Activated CD4-positive, alpha-beta T cell treated with anti-CD3 and anti-CD28 coated beads for 1 hour (primary cell): ENCODE measurements at places on chromosomes 16 and 17.

- DNase-seq: no peak
These were observed 427.9 kb downstream of the CDH11 start for GRCh38 chr16:64693946-64694345.

DNA sequence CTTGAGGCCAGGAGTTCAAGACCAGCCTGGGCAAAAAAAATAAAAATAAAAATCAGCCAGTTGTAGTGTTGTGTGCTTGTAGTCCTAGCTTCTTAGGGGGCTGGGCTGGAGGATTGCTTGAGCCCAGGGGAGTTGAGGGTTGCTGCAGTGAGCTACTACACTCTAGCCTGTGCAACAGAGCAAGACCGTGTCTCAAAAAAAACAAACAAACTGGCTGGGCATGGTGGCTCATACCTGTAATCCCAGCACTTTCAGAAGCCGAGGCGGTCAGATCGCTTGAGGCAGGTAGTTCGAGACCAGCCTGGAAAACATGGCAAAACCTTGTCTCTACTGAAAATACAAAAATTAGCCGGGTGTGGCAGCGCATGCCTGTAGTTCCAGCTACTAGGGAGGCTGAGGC is 4.9 kb upstream of the UBALD2 start:
- no peak for DNase-seq

GRCh38 chr17:42894283-42895184 is 6.1 kb upstream of the G6PC1 start:
- no peak for DNase-seq

- DNase-seq: no peak
These were observed 17.8 kb upstream of the MAPT start for GRCh38 chr17:45876539-45876938.

DNA sequence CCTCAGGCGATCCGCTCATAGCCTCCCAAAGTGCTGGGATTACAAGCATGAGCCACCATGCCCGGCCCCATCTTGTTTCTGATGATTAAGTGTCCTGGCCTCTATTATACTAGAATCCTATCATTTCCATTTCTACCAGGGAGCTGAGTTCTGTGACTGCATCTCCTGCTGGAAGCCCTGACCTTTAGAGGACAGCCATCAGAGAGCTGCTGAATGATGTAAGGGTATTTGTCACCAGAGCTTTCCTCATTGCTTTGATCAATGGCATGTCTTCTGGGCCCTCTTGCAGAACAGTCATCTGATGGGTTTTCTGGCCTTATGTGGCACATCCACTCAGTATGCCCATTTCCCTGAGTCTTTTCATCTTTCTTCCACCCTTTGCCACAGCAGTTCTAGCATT is 39.9 kb downstream of the PSMD12 start:
- DNase-seq: no peak

- DNase-seq: no peak
These were observed 83.1 kb downstream of the TNRC6C start for GRCh38 chr17:78041386-78042179.

GRCh38 chr16:25065899-25066298 is 45.6 kb upstream of the LCMT1 start:
- no peak for DNase-seq

DNA sequence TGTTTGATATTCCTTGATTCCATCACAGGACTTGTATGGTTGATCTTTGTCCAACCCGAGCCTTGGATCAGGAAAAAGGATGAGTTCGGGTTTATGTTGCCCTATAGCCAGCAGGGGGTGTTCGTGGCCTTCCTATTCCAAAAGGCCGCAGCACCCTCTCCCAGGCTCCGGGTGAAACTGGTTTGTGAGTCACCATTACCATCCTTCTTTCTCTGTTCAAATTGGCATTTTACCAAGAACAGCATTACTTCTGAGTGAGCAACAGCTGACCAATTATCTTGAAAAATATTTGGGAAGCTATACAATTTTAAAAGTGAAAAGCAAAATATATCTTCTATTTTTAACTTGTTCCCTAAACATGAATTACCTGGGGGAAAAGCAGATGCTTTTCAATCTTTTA is 24.3 kb upstream of the KRT20 start:
- DNase-seq: peak; percentile 53

GRCh38 chr16:79409978-79410377 is 190.6 kb downstream of the MAF start:
- DNase-seq: no peak

DNA sequence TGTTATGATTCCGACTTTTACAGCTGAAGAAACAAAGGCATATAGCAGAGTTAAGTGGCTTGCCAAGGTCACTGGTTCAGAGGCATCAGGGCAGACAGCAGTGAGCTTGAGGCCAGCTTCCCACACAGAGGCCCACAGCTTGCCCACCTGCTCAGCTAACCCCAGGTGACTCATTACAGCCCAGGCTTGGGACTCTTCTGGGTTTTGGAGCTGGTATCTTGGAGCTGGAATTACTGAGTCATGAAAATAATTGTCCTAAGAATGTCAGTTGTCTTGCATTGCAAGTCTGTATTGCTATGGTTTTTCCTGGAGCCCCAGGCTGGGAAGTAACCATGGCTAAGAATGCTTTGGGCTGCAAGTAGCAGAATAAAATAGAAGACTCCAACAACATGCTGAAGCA is 32.4 kb upstream of the IRX3 start:
- no peak for DNase-seq

DNA sequence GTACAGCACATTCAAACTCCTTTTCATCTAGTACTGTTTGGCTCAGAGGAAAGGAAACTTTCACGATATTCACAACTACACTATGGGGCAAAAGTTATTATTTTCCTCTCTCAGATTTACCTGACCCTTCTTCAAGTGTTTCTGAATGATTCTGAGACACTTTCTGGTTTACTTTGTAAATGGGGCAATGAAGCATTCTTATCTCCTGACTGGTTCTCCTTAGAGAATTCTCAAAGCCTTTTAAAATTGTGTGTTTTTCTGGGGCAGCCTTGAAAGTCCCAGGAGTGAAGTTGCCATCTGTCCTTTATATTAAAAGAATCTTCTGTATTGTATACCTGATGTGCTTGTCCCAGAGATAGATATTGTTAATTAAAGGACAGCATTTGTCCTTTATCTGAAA is 264.9 kb downstream of the FTO start:
- no peak for DNase-seq

DNA sequence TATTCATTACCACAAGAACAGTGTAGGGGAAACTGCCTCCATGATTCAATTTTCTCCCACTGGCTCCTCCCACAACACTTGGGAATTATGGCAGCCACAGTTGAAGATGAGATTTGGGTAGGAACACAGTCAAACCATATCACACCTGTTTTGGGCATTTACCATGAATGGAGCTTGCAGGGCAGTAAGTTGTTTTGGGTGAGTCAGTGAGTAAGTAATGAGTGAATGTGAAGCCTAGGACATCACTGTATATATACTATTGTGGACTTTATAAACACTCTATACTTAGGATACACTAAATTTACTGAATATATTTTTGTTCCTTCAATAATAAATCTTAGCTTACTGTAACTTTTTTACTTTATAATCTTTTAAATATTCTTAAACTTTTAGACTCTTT is 48.1 kb downstream of the TBC1D26 start:
- DNase-seq: no peak

GRCh38 chr16:81551151-81551808 is 106.7 kb downstream of the CMIP start:
- no peak for DNase-seq

DNA sequence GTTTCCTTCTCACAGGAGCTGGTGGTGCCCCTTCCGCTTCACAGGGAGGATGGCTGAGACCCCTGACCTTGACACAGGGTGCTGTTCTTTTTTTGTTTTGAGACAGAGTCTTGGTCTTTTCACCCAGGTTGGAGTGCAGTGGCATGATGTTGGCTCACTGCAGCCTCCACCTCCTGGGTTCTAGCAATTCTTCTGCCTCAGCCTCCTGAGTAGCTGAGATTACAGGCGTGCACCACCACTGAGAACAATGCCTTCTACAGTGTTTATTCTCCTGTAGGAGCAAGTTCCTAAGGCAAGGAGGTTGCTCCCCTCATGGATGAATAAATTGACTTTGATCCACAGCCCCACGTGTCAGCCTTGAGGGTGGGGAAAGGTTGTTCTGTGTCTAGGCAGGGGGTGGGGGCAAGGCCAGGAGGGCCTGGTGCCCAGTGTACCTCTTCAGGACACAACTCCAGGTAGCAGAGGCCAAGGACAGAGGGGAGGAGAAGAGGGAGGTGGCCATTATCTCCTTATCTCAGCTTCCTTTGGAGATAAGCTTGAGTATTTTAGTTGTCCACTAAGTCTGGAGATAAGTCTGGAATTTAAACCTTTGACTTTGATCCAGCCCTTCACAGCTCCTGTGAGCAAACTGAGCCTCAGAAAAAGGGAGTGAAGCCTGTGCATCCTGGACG is 159.4 kb downstream of the SEC14L1 start:
- no peak for DNase-seq

- DNase-seq: no peak
These were observed 9.0 kb upstream of the ADORA2B start for GRCh38 chr17:15935891-15936290.
